ENCODE measurements at places on chromosomes 6 and 20.

- DNase-seq: no peak
Measured at GRCh38 chr6:43997345-43997677, 129.9 kb downstream of the MRPL14 start.

- no peak for DNase-seq
Measured at GRCh38 chr20:56809668-56810067, 180.6 kb downstream of the TFAP2C start.

GRCh38 chr6:109999740-110000139 is 21.6 kb downstream of the GPR6 start:
- DNase-seq: no peak

DNA sequence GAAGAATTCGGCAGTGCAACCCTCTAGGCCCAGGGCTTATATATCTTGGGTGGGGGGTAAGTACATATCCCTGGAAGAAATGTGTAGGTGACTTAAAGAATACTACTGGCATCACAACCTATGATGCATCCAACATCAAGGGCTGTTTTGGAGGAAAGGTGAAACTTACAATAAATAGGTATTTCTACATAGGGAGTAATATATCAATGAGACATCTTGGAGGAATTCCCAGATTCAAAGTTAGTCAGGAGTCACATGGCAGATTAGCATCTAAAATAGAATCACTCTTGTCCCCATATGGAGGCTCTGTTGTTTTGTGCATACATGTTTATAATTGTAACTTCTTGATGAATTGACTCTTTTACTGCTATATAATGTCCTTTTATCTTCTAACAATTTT is 375.5 kb downstream of the PAX1 start:
- no peak for DNase-seq

DNA sequence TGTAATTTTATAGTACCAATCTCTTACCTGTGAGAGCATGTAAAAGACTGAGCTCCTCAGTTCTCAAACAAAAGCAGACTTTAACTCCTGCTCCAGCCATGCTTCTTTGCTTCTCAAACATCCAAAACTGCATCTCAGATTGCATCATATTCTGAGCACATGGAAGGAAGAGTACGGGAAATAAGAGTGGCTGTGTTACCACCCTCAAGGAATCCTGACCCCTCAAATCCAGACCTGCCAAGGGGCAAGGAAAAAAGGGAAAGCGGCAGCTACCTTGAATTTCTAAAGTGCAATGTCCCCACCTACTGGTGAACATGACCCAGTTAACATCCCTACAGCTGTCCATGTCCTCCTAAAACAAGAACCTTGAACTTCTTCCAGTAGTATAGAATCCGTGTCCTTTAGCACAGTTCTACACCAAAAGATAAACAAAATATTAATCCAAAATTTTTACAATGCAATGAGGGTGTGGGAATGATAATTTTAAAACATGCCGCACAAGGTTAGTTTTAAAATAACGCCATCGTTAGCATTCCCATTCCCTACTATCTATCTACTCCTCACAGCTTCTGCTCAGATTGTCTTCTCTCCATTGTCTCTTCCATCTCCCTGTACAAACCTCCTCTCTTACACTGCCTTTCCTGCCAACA is 34.1 kb upstream of the HLA-DQB1 start:
- no peak for DNase-seq

GRCh38 chr6:161838306-161839035 is 564.6 kb upstream of the AGPAT4 start:
- DNase-seq: no peak

GRCh38 chr20:7818477-7818876 is 121.8 kb downstream of the HAO1 start:
- DNase-seq: no peak

DNA sequence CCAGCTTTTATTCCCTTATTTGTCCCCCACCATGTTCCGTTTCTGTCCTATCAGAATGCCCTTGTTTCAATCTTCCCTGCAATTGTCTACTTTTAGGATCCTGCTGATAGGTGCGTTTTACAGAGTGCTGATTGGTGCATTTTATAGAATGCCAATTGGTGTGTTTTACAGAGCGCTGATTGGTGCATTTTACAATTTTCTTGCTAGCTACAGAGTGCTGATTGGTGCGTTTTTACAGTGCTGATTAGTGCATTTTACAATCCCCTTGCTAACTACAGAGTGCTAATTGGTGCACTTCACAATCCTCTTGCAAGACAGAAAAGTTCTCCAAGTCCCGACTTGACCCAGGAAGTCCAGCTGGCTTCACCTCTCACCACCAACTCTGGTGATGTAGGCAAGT is 161.6 kb upstream of the CDYL start:
- no peak for DNase-seq

- no peak for DNase-seq
Measured at GRCh38 chr20:44080064-44080463, 106.9 kb downstream of the JPH2 start.

DNA sequence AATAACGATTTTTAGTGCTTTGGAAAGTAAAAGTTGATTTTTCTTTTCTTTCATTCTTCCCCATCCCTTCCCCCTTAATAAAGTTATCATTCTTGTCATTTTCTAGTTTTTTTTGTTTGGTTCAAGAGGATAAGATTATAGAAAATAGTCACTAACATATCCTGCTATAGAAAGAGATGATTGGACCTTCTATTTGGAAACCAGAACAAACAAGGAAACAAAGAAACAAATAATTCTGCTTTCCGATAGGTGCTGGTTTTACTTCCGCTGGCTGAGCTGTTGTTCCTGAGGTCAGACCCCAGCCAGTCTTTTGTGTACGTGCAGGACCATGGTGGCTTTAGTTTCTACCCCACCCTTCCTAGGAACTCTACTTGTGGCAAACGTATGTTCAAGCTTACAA is at the start of gene CDH26:
TSS of gene CDH26 (plus strand) at position 301 of the 400 bp plus-strand sequence. CDS start 304 bp downstream, outside the sequence.
- DNase-seq: no peak

DNA sequence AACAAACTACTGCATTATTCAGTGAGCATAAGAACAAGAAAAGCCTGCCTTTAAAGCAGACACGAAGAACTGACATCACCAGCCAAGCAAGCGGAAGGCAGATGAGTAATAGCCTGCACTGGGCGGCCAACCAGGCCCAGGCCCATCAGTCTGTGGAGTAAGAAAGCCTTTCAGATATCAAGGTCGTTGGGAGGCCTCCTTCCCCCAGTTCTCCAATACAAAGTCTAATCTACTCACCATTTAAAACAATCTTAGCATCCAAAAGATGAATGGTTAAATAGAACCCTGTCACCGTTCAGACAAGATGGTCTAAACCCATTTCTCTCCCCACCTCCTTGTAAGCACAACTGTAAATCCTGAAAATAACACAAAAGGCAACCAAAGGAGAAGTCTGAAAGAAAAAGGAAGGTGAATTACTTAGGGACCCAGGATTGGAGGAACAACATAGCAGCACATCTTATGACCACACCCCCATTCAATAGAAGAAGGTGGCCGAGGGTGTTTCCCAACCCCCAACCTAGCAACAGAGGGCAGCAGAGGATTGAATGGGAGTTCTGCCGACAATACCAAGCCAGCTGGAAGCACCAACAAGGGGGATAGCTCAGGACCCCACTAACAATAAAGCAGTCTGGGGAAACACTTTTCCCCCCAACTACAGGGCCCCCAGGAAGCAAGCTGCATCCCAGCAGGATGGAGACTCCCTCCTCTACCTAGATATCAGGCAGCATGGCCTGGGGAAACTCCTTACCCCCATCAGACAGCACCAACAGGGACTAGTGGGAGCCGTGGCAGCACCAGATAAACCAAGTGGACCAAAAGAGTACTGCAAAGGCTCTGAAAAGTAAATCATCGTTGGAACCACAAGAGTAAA is 67.9 kb downstream of the ZHX3 start:
- DNase-seq: no peak
